GM18507 (cell line): ENCODE measurements at places on chromosomes 5 and 9.

DNA sequence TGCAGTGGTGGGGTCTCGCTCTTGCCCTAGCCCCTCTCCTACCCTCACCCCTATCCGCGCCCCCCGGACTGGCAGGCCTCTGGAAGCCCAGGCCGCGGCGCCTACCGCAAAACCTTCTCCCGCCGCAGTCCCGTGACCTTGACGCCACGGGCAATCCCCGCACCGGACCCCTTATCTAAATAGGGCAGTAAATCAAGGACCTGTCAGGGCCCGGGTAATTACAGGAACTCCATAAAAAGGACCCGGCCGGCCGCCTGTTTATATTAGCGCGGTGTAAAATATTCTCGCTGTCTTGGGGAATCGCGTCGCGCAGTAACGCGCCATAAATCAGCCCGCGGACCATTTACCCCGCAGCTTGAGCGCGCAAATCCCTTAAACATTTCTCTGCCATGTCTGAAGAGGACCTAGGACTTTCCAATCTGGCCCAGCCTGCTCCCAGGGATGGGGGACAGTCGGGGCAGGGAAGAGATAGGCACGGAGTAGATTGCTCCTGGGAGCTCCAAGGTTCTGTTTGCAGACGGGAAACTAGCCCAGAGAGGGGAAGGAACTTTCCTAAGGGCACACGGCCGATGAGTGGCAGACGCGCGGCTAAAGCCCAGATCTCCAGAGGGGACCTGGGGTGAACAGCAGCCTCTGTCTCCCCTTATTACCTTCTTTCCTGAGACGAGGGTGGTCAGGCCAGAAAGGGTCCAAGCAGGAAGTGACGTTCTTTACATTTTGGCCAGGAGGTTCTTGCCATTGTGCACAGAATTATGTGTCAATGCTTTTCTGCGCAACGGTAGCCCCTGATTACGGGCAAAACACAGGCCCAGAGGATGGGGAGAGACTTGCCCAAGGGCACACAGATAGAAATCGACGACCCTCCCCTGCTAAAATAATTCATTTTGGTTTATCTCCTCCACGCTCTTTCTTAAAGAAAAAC is 4.8 kb upstream of the HAND1 start:
- no peak for DNase-seq

GRCh38 chr5:33206962-33207506 is 233.7 kb upstream of the TARS1 start:
- DNase-seq, result no peak

DNA sequence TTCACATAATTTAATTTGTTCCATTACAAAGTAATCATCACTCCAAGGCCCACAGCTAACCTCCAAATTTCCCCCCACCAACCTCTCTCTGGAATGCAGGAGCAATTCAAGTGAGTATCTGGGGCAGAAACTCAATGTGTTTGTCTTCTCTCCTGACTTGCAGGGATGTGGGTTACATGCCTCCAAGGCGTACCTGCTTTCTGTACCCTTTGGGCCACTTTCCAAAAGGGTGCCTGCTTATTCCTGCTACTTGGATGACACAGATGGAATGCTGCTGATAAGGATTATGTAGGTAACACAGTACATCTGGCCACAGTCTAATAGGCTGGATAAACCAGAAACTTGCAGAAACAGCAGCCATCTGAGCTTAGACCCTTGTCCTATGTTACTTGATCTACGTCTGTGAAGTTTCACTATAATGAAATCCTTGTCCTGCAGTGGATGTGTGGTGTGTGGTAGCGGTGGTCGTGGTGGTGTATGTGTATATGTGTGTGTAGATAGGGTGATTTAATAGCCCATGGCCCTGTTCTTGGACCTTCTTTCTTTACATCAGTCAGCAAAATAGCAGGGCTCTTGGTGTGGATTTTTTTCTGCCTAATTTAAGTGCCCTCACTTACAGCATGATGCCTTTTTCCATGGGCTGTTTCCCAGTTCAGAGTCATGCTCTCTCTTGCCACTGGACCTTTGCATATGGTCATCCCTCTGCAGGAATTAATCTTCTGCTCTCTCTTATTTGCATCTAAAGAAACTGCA is 175.9 kb downstream of the ZDHHC21 start:
- DNase-seq, result no peak

GRCh38 chr9:32414856-32415255 is 30.4 kb downstream of the ACO1 start:
- DNase-seq, result no peak

- DNase-seq, result no peak
Measured at GRCh38 chr9:131418143-131419025, 24.5 kb downstream of the PRRC2B start.

DNA sequence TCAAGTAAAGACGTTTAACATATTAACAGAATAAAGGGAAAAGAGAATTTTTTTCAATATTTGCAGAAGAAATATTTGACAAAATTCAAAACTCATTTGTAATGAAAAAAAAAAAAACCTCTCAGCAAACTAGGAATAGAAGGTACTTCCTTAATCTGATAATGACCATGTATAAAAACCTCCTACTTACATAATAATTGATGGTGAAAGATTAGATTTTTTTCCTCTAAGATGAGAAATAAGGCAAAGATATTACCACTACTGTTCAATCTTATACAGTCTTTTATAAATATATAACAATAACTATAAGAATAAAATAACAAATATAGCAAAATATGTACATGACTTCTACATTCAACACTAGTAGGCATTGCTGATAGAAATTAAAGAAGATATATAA is 424.6 kb upstream of the KLF4 start:
- no peak for DNase-seq

DNA sequence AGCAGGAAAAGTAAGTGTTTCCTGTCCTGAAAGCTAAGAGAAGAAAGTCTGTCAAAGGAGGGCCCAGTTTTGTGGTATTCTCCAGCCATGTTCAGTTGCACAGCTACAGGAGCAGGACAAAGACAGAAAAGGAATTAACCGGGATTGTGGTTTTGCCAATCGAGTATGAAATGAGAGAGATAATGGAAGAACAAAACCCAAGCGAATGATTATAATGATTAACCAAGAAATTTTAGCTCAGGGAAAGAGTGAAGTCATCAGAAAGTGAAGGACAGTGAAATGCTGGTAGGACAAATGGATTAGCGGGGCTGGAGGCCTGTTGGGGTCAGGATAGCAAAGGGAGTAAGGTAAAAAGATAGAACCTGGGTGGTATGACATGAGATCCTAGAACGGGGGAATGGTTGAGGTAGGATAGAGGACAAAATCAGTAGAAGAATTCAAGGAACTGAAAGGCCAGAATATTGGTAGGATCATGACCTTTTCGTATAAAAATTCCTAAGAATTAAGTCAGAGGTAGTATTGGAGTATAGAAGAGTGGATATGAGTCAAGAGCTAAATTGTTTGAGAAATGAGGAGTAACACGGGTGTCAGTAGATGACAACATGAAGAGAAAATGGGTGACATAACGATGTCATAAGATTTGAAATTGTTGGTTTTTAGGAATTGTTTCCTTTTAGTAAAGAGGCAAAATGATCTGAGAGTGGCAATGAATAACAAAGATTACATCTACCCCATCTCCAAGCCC is 52.8 kb downstream of the DIAPH1 start:
- DNase-seq, result no peak

DNA sequence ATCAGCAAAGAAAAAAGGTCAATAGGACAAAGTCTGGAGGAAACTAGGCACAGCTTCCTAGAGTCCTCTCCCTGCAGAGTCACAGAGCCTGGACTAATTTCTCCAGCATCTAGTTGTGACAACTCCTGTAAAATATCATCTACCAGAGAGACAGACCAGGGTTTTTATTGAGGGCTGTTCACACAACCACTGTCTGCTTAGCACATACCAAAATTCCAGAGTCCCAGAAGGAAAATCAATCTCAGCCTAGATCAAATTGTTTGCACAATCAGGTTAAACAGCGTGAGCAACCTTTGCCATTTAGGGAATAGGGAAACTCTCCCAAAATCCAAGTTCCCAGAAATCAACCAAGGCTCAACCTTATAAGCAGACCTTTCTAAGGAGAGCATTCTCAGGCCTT is 190.3 kb downstream of the SYK start:
- DNase-seq, result no peak

DNA sequence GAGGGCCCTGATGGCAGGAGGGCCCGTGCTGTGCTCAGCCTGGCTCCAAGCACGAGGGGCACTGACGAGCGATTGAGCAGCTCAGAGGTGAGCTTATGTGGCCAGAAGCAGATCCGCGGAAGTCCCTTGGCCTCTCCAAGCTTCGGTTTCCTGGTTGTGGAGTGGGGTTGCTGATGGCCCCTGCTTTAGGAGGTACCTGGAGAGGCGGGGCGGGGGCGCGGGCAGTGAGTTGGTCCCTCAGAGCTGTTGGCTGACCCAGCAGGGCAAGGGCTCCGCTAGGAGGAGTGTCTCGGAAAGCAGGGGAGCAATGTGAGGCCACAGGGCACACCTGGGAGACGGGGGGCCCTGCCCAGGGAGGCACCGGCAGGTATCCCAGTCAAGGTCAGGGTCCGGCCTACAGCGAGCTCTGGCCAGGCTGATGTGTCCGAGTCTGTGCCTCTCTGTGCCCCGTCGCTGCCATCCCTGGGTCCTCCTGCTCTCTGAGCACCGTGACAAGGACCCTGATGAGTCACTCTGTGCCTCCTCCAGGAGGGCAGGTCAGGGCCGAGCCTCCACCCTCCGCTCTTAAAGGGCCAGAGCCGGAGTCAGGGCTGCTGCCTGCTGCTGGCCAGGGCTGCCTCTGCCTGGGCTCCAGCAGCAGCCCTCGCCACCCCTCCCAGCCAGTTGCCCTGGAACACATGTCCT is 14.8 kb downstream of the NCS1 start:
- no peak for DNase-seq

- no peak for DNase-seq
Measured at GRCh38 chr5:6423327-6424109, 25.1 kb upstream of the UBE2QL1 start.

- no peak for DNase-seq
Measured at GRCh38 chr9:87178302-87178701, 231.0 kb upstream of the GAS1 start.

- DNase-seq, result no peak
Measured at GRCh38 chr5:148523139-148523538, 131.2 kb downstream of the HTR4 start.

GRCh38 chr5:28505121-28505520 is 1466.7 kb upstream of the CDH9 start:
- DNase-seq, result no peak

DNA sequence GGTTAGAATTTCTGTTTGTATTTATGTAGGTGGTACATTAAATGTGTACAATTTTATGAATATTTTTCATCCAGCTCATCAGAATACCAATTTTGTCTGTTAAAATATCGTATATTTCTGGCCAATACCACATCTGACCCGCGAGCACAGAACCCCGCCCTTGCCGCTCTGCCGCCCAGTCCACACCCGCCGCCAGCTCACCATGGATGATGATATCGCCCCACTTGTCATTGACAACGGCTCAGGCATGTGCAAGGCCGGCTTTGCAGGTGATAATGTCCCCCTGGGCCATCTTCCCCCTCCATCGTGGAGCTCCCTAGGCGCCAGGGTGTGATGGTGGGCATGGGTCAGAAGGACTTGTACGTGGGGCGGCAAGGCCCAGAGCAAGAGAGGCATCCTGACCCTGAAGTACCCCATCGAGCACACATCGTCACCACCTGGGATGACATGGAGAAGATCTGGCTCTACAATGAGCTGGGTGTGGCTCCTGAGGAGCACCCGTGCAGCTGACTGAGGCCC is 153.2 kb downstream of the CAVIN4 start:
- no peak for DNase-seq

DNA sequence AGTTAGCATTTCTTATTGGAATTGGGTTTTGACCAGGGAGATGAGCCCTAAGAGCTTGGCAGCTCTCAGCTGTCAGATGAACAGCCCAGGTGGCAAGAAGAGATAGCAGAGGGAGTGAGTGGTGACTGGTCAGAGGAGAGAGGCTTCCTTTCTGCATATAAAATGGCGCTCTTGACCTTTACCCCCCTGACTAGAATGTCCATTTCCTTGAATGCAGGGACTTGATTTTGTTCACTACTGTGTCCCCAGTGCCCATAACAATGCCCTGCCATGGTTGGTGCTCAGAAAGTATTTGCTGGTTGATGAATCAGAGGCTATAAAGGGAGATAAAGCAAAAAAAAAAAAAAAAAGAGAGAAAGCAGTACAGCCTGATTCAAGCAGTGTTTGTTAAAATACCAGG is 7.2 kb downstream of the CHMP5 start:
- no peak for DNase-seq

DNA sequence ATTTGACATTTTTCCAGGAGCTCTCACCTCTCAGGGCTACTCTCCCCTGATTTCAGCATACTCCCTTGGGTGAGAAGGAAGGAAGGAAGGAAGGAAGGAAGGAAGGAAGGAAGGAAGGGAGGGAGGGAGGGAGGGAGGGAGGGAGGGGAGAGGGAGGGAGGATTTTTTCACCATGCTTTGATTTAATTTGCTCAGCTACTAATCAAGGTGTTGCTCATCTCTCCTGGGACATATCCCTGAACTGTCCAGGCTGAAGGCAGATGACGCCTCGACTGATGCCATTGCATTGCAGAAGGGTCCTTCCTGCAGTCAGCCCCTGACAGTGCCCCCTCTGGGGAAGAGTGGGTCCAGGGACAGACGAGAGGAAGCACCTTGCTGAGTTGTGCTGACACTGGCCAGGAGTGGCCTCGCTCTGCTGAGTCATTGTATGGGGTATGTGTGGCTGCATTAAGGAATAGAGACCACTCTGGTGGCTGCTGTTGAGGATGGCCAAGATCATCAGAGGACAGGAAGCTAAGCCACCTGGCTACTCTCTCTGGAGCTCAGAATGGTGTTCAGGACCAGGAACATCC is 43.6 kb upstream of the CRB2 start:
- no peak for DNase-seq

DNA sequence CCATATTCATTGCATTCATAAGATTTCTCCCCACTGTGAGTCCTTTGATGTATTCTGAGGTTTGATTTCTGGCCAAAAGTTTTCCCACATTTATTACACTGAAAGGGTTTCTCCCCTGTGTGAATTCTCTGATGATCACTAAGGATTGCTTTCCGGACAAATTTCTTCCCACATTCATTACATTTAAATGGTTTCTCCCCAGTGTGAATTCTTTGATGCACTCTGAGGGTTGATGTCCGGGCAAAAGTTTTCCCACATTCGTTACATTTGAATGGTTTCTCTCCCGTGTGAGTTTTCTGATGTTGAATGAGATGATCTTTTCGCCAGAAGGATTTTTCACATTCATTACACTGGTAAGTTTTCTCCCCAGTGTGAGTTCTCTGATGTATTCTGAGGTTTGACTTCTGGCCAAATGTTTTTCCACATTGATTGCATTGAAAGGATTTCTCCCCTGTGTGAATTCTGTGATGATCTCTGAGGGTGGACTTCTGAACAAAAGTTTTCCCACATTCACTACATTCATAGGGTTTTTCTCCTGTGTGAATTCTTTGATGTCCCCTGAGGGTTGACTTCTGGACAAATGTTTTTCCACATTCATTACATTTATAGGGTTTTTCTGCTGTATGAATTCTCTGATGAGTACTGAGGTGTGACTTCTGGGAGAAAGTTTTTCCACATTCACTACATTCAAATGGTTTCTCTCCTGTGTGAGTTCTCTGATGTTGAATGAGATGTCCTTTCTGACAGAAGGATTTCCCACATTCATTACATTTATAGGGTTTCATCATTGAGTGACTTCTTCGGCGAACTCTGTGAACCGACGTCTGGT is 18.8 kb downstream of the ZNF510 start:
- DNase-seq, result no peak

GRCh38 chr9:84387821-84388220 is 47.3 kb upstream of the SLC28A3 start:
- no peak for DNase-seq

GRCh38 chr5:177389241-177390169 is 5.3 kb downstream of the SLC34A1 start:
- no peak for DNase-seq
